Large intestine (tissue), 12 donors: ENCODE measurements at places on chromosomes 13 and 19. TPM values are rescaled to one million over a fixed set of nuclear protein-coding genes. Genes with fewer than 3 reads are reported as not detected.

The UBE2L5 gene
- polyA plus RNA-seq: 0.31 TPM

The PLPPR2 gene
- polyA plus RNA-seq: 17.8 TPM

The ZNF112 gene
- 9.2 TPM for polyA plus RNA-seq

The CD209 gene
- 14.4 TPM for polyA plus RNA-seq

GRCh38 chr19:28185646-28186045, 1027.3 kb downstream of the UQCRFS1 start:
- no peaks in the 10 kb centered on the region for H3K36me3 ChIP-seq
- no peak for DNase-seq
- H3K4me3 ChIP-seq: no peak overlapping the region
- H3K27ac ChIP-seq: no peak overlapping the region
- no peaks in the 10 kb centered on the region for H3K4me1 ChIP-seq
- no peaks in the 10 kb centered on the region for H3K27me3 ChIP-seq

DNA sequence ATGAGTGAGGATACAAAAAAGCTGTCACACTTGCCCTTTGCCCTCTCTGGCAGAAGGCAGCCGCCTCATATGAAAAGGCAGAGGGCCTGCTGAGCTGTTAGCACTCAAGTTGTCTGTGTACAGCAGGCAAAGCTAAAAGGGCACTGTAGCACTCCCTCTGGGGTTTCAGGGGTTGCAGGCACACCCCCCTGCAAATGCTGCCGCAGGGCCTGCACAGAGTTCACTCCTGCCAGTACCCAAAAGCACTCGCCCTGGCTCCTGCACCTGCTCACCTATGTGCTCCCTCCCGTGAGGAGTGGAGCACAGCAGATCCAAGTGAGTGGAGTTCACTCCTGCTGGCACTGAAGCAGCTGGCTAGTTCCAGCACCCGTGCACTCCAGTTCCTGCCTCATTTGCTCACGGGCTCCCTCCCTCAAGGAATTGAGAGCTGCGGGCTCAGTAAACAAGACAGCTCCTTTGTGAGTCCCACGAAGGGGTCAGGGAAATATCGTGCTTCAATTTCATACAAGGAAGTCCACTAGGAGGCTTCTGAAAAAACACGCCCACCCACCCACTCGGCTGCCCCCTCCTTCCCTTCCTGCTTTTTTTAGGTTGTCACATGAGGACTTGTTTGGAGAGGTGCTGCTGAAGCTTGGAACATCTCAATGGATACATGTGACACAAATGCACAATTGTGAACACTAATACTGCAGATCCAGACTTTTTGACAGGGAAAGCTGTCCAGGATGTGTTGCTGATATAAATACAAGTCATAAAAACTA, 9.9 kb upstream of the RCBTB2 start:
- no peaks in the 10 kb centered on the region for H3K27me3 ChIP-seq
- H3K4me1 ChIP-seq: peaks cover 8% of the 10 kb centered on the region
- no peak overlapping the region for H3K4me3 ChIP-seq
- peak overlapping the region; percentile 11 for H3K27ac ChIP-seq

DNA sequence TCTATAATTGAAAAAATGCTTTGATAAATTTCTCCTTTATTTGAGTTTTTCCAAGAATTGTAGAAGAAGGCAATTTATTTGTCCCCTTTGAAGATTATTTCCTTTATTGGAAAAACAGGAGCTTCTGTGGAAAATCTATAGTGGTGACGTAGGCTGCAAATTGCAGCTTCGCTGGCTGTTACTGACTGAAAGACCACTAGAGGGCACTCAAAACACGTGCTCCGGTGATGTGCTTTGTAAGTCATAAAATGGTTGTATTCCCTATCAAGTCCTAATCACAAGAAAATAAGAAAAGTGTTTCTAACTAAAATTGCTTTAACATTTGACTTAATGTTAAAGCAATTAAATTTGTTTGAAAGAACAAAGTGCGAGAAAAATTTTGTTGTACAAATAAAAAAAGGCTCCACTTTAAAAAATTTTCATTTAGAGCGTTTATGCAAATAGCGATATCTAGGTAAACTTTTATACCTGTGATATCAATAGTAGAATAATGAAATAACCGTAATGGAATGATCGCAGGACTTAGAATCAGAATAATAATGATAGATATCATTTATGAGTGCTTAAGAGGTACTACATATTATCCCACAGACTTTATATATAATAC, 638.2 kb upstream of the SPRY2 start:
- H3K4me1 ChIP-seq: no peaks in the 10 kb centered on the region
- no peaks in the 10 kb centered on the region for H3K27me3 ChIP-seq
- no peak overlapping the region for H3K4me3 ChIP-seq
- no peak overlapping the region for H3K27ac ChIP-seq
- no peaks in the 10 kb centered on the region for H3K36me3 ChIP-seq

DNA sequence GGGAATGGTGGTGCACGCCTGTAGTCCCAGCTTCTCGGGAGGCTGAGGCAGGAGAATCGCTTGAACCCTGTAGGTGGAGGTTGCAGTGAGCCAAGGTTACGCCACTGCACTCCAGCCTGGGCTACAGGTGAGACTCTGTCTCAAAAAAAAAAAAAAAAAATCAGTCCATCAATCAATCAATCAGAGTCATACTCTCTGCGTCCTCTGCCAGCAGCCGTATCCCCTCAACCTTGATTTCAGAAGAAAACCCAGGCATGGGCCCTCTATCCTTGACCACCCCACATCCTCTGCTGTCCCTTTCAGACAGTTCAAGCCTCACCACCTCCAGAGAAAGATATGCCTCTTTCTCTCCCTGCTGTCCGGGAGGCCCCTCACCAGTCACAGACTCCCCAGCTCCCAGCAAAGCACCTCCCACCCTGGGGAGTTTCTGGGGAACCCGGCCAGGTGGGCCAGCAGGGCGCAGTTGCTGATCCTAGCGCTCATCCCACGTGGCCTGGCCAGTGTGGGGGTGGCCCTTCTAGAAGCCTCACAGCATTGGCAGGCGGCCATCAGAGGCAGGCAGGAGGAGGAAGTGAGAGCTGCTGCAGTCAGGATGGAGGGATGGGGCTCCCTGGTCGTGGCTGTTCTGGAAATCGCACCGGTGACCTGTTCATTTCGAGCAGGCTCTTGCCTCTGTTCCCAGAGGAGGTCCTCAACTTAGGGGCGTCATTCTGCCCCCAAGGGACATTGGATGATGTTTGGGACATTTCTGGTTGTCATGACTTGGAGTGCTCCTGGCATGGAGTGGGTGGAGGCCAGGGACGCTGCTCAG, 10.2 kb upstream of the JSRP1 start:
- H3K27me3 ChIP-seq: no peaks in the 10 kb centered on the region
- no peak overlapping the region for H3K4me3 ChIP-seq
- peak; percentile 32 for DNase-seq
- no peak overlapping the region for H3K27ac ChIP-seq
- H3K36me3 ChIP-seq: peaks cover 2% of the 10 kb centered on the region

DNA sequence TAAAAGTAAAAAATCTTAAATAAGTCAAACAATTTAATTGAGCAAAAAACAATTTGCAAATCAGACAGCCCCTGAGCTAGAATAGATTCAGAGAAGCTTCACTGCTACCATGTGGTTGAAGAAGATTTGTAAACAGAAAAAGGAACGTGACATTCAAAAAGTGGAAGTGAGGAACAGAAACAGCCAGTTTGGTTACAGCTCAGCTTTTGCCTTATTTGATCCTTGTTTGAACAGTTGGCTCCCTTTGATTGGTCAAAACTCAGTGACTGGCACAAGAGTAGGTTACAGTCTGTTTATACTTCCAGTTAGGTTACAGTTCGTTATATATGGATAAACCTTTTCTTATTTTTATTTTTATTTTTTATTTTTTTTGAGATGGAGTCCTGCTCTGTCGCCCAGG, 5.8 kb downstream of the ZNF221 start:
- no peak for DNase-seq
- peaks cover 9% of the 10 kb centered on the region for H3K36me3 ChIP-seq
- H3K27ac ChIP-seq: no peak overlapping the region
- no peaks in the 10 kb centered on the region for H3K4me1 ChIP-seq
- no peaks in the 10 kb centered on the region for H3K27me3 ChIP-seq

GRCh38 chr19:46426506-46427162, 2.1 kb downstream of the PNMA8C start:
- peaks cover 6% of the 10 kb centered on the region for H3K4me1 ChIP-seq
- H3K36me3 ChIP-seq: no peaks in the 10 kb centered on the region
- DNase-seq: peak; percentile 82
- peak overlapping the region; percentile 74 for H3K4me3 ChIP-seq
- H3K27me3 ChIP-seq: peaks cover 22% of the 10 kb centered on the region

DNA sequence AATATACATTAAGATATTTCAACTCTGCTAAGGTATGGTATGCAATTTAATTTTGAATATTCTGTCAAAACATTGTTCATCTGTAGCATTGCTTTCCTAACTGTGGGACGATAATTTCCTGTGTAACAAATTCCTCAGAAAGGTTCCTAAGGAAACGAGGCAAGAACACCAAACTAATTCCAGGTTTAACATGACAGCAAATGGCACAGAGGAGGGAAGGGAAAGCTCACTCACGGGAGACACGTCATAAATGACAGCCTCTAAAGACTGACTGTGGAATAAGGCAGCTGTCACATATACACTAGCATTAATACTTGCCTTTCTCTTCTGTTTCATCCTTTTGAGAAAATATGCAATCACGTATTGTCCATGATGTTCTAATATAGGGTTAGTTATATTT, 380.6 kb downstream of the LIG4 start:
- no peaks in the 10 kb centered on the region for H3K27me3 ChIP-seq
- H3K4me1 ChIP-seq: no peaks in the 10 kb centered on the region
- no peak for DNase-seq
- H3K27ac ChIP-seq: no peak overlapping the region

DNA sequence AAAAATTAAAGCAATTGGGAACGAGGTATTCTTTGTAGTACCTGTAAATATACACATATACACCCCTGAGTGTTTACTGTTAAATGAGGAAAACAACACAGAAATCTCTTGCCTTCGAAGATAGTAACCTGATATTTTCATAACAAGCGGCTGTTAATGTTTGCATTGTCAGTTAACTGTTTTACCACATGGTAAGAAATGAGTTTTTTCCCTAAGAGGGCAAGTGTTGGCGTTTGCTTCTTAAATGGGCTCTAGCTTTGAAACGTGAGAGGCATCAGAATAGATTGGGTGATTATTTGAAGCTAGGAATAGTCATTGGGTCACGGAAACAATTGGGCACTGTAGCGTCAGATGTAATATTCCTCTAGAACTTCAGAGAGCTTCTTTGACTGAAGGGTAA, 22.0 kb upstream of the UPF3A start:
- H3K27ac ChIP-seq: no peak overlapping the region
- H3K4me3 ChIP-seq: no peak overlapping the region
- H3K36me3 ChIP-seq: peaks cover 75% of the 10 kb centered on the region
- no peaks in the 10 kb centered on the region for H3K4me1 ChIP-seq
